DND-41 (cell line): ENCODE measurements at places on chromosomes 3 and 15.

DNA sequence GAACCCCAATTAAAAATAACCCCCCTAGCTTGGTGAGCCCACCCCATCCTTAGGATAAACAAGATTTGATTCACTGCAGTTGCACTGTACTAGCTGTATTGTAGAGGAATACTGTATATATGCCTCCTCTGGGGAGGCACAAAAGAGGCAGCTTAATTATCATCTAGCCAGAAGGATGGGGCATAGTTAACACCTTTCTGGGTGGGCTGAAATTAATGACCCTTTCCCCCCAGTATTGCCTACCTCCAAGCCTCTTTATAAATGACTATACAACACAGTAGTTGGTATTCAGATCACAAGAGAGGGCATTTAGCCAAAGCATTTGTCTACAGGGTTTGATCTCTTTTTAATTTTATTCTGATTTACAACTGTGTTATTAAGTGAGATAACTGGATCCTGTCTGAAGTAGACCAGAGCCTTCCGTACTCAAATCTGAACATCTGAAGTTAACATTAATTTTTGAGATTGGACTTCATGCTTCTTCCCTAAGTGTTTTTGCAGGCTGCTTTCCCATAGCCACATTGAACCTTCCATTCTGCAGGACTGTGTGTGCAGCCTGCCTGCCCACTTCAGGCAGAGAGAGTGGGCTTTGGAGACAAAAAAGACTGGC lies 807.0 kb upstream of the ARRDC4 start:
- H3K4me1 ChIP-seq, result no peaks in the 10 kb centered on the region
- H3K4me3 ChIP-seq, result no peak overlapping the region
- H3K27ac ChIP-seq, result no peak overlapping the region
- H3K36me3 ChIP-seq, result no peaks in the 10 kb centered on the region

DNA sequence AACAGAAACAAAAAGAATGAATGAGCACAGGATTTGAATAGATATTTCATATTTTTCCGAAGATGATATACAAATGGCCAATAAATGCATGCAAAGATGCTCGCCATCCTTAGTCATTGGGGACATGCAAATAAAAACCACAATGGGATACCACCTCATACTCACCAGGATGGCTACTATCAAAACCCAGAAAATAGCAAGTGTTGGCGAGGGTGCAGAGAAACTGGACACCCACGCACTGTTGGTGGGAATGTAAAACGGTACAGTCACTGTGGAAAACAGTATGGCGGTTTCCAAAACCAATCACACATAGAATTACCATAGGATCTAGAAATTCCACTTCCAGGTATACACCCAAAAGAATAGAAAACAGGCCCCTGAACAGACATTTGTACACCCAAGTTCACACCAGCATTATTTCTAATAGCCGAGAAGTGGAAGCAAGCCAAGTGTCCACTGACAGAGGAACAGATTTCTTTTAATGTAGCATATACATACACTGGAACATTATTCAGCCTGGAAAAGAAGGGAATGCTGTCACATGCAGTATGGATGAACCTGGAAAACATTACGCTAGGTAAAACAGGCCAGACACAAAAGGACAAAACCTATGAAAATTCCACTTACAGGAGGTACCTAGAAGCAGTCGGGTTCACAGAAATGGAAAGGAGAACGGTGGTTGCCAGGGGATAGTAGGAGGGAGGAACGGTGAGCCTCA lies 3.6 kb downstream of the RNF168 start:
- no peak for DNase-seq
- peaks cover 46% of the 10 kb centered on the region for H3K36me3 ChIP-seq
- peak overlapping the region; percentile 82 for H3K4me3 ChIP-seq

DNA sequence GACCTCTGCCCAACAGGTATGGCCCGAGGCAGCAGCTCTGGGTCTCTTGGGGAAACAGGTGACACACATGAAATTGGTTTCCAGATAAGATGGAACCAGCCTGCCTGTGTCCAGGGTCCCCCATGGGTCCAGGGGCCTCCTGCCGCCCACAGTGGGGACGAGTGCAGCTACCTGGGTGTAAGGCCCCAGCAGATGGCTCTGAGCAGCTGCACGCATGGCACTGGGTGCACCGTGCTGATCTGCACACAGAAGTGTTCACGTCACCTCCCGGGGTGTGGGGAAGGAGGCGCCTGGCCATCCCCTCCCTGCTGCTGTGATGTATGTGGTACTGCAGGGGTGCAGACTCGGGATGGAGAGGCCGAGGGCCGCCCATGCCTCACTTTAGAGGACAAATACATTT lies 63.6 kb downstream of the NIPA2 start:
- no peaks in the 10 kb centered on the region for H3K27me3 ChIP-seq
- no peak overlapping the region for H3K27ac ChIP-seq

GRCh38 chr3:152270937-152271336 lies 2.2 kb downstream of the MBNL1 start:
- H3K4me1 ChIP-seq, result peaks cover 80% of the 10 kb centered on the region
- peak overlapping the region; percentile 53; the same call in 1 of the 2 replicates for H3K4me3 ChIP-seq
- H3K36me3 ChIP-seq, result peaks cover 25% of the 10 kb centered on the region
- no peaks in the 10 kb centered on the region for H3K27me3 ChIP-seq

DNA sequence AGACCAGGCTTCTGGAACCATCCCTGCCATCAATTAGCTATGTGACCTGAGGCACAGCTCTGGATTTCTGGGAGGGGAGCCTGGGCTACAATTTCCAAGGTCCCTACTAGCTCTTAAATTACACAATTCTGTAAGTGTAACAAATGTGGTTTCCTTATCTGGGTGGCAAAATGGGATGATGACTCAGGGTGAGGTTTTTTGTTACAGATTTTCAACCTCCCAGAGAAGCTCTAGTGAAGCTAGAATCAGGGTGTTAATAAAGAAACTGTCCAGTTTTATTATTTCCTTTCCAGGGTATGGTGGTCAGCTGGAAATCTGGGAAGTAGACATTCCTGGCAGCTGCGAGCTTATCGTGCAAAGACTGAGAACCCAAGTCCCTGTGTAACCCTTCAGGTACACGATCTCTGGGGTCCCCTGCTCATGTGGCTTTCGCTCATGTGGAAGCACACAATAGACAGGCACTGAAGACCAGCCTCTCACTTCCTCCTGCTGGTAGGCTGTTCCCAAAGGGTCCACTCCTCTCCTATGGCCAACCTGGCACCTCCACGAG lies 7.3 kb downstream of the RAB27A start:
- no peaks in the 10 kb centered on the region for H3K36me3 ChIP-seq
- H3K27ac ChIP-seq, result no peak overlapping the region
- no peak overlapping the region for H3K4me3 ChIP-seq
- no peak for DNase-seq
- H3K4me1 ChIP-seq, result peaks cover 9% of the 10 kb centered on the region

DNA sequence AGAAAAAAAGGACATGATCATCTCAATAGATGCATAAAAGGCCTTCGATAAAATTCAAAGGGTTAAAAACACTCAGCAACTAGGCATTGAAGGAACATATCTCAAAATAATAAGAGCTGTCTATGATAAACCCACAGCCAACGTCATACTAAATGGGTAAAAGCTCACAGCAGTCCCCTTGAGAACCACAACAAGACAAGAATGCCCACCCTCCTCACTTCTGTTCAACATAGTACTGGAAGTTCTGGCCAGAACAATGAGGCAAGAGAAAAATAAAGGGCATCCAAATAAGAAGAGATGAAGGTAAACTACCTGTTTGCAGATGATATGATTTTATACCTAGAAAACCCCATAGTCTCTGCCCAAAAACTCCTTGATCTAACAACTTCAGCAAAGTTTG lies 619.7 kb upstream of the LMCD1 start:
- H3K27me3 ChIP-seq, result peaks cover 3% of the 10 kb centered on the region
- no peak overlapping the region for H3K27ac ChIP-seq
- peaks cover 8% of the 10 kb centered on the region for H3K4me1 ChIP-seq
- no peaks in the 10 kb centered on the region for H3K36me3 ChIP-seq
- no peak for DNase-seq

DNA sequence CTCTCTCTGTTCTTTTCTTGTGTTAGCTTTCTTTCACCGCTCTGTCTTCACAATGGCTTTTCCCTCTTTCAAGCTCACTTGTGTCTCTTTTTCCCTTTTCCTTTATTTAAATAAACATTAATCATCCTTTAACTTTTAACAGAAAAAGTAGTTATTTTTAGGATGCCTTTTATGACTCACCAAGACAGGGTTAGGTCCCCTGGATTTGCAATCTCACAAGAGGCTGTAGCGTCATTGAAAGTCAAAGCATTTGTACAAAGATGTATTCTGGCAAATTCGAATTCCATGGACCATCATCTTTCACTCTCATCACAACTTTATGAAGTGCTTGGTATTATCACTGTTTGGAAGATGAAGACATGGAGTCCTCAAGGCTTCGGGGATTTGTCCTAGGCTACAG lies 34.8 kb upstream of the MCTP2 start:
- no peaks in the 10 kb centered on the region for H3K27me3 ChIP-seq
- no peak overlapping the region for H3K4me3 ChIP-seq
- H3K36me3 ChIP-seq, result no peaks in the 10 kb centered on the region
- no peaks in the 10 kb centered on the region for H3K4me1 ChIP-seq
